ENCODE measurements at places on chromosomes 12 and 14.

DNA sequence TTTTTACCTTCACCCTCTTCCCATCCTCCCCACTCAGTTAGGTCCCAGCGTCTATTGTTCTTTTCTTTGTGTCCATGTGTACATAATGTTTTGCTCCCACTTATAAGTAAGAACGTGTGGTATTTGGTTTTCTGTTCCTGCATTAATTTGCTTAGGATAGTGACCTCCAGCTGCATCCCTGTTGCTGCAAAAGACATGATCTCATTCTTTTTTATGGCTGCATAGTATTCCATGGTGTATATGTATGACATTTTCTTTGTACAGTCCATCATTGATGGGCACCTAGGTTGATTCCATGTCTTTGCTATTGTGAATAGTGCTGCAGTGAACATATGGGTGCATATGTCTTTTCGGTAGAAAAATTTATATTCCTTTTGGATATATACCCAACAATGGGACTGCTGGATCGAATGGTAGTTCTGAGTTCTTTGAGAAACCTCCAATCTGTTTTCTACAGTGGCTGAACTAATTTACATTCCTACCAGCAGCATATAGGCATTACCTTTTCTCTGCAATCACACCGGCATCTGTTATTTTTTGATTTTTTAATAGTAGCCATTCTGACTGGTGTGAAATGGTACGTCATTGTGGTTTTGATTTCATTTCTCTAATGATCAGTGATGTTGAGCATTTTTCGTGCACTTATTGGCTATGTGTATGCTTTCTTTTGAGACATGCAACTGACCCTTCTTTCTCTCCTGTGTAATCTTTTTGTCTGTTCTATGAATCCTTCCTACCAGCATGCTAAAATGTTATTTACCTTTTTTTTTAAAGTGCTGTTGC, 279.7 kb upstream of the AMIGO2 start:
- no peak for DNase-seq

GRCh38 chr12:123479442-123480180, 21.7 kb downstream of the SNRNP35 start:
- DNase-seq, result no peak

- DNase-seq, result no peak
Observed at GRCh38 chr14:103204852-103205540, 81.7 kb downstream of the TNFAIP2 start.

- no peak for DNase-seq
Observed at GRCh38 chr14:96757456-96757855, 39.7 kb upstream of the VRK1 start.

DNA sequence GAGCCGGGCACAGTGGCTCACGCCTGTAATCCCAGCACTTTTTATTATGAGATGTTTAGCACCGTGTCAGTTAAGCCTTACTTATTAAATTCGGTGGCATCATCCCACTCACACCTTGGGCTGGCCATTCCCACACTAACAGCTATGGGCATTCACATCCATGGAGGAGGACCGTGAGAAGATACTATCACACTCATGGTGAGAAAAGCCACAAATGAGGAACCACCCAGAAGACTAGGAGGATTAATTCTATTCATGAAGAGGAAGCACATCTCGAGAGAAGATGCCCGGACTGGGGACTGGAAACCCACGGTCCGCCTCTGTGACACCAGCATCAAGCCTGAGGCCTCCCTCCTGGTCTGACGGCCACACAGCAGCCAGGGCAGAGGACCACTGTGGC, 4.9 kb downstream of the CDC42BPB start:
- DNase-seq, result no peak

DNA sequence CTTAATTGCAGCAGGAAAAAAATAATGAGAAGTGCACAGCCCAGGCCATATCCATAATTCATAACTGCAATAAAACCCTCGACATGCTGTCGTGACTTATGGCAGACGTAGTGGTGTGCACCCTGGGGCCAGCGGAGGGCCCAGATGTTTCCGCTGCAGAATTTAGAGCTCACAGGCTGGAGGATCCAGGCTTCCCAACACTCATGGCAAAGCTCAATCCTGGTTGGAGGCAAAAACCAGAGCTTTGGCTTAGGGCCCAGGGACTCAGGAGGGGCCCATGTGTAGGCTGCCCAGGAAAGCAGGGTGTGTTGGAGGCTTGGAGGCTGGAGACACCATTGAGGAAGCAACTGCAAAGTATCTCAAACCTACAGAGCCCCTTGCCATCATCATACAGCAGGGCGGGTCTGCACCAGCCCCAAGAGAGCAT, 68.7 kb downstream of the SERPINA3 start:
- no peak for DNase-seq

- no peak for DNase-seq
Observed at GRCh38 chr12:58184212-58184611, 242.8 kb downstream of the ATP23 start.

GRCh38 chr12:59069516-59069915, 149.2 kb upstream of the LRIG3 start:
- no peak for DNase-seq

DNA sequence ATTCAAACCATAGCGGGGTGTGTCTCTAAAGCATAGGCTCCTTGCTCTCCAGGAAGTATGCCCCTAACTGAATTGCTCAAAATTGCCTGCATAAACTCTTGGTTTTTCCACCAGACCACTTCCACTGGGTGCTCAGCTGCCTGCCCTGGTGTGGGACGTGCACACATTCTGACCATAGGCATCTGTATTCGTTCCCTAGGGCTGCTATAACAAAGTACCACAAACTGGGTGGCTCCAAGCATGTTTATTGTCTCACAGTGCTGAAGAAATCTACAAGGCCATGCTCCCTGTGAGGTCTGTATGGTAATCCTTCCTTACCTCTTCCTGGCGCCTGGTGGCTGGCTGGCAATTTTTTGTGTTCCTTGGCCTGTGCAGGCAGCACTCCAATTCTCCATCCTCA, 16.4 kb upstream of the GALNT6 start:
- DNase-seq, result no peak

DNA sequence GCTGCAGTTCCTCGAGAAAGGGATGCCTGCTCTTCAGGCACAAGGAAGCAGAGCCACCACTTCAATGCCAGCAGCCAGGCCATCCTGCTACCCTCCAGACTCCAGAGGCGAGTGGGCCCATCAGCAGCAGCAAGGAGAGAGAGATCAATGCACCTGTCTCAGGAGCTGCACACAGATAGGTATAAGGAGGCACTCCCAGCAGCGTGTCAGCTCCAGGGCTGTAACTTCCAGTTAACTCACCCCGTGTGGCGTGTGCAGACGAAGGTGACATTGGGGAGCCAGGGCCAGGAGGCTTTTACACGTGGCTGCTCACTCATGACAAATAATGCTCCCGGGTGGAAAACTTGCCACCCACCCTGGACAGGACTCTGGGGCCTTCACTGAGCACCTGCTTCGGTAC, 24.2 kb downstream of the GALNT16 start:
- no peak for DNase-seq

- no peak for DNase-seq
Observed at GRCh38 chr12:12686925-12687324, 9.1 kb downstream of the GPR19 start.

DNA sequence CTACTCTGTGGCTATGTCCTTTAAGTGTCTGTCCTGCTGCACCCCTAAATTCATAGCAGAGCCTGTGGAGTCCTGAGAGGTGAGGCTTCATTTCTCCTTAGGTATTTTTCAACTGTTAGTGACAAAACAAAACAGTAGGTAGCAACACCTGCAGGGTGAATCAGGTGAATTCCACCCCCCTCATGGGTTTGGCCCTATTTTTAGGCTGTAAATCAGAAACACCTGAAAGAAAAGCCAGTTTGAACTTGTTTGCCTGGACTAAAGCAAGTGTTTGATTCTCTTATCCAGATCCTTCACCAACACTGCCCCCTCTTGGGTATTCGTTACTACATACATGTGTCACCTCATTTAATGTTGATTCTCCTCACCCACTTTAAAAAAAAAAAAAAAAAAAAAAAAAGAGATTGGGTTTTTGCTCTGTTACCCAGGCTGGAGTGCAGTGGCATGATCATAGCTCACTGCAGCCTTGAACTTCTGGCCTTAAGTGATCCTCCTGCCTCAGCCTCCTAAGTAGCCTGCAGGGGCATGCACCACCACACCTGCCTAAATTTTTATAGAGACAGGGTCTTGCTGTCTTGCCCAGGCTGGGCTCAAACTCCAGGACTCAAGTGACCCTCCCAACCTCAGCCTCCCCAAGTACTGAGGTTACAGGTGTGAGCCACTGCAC, 10.3 kb downstream of the TBPL2 start:
- peak; percentile 67 for DNase-seq

- DNase-seq, result no peak
Observed at GRCh38 chr12:114903083-114903691, 219.2 kb upstream of the TBX3 start.

- no peak for DNase-seq
Observed at GRCh38 chr12:113325916-113326315, 9.0 kb downstream of the SLC8B1 start.
